ENCODE measurements at places on chromosomes 16 and 17. TPM values are rescaled to one million over a fixed set of nuclear protein-coding genes. Genes with fewer than 3 reads are reported as not detected.

GRCh38 chr16:30031477-30031918, 427 bp upstream of the TLCD3B start:
- peaks cover 6% of the 10 kb centered on the region for H3K36me3 ChIP-seq
- no peak overlapping the region for H3K27ac ChIP-seq
- no peak for DNase-seq
- H3K4me3 ChIP-seq = peak overlapping the region; percentile 46
- peaks cover 9% of the 10 kb centered on the region for H3K4me1 ChIP-seq
- H3K27me3 ChIP-seq = peaks cover 89% of the 10 kb centered on the region

The ODAD4 gene
- total RNA-seq = 0.73 TPM

GRCh38 chr16:20873331-20873730, 26.8 kb downstream of the DCUN1D3 start:
- H3K4me1 ChIP-seq = peaks cover 51% of the 10 kb centered on the region
- H3K27ac ChIP-seq = no peak overlapping the region
- H3K4me3 ChIP-seq = no peak overlapping the region
- no peaks in the 10 kb centered on the region for H3K27me3 ChIP-seq
- no peak for DNase-seq
- no peaks in the 10 kb centered on the region for H3K36me3 ChIP-seq

The KRT39 gene
- total RNA-seq = 0.44 TPM

GRCh38 chr16:57051696-57052228, 40.6 kb upstream of the CPNE2 start:
- no peak overlapping the region for H3K4me3 ChIP-seq
- DNase-seq = no peak
- no peaks in the 10 kb centered on the region for H3K36me3 ChIP-seq

All from Calu3 (cell line).